ENCODE measurements at places on chromosomes 1 and 21.
A peak's percentile ranks its signal among the peaks of the same experiment; 100 is the strongest.

DNA sequence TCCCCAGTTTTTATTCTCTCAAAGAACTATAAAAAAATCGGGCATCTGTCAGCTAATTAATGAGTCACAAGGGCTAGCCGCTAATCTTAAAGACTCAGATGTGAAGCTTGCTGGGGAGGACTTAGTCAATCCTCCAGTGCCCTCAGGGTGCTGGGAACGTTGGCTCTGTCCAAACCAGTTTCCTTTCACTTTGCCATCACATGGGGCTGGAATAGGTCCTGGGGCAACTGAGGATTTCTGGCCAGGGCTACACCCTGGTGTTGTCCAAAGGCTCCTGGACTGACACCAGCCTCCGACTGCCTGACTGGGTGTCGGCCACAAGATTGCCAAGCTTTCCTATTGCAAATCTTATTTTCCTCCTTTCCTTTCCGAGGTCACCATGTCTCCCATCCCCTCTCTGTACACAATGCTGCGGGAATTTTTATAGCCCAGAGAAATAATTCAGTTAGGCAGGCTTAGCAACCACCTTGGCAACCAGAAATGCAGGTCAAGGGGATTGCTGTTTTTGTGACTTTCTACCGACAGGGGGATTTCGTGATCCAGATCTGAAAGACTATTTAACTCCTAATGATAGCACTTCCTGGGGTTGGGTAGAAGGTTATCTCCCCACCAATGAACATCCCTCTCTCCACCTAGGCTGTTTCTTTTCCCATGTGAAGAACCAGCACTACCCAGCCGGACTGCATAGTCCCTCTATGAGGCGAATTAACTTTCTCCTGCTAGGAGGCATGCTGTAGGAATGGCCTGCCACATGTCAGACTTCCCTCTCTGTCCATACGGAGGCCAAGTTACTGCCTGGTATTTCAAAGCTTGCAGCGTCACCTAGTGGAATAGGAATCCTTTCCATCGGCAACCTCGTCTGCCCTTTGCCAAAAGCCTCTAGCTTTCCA, 29.9 kb upstream of the CTBS start:
- no peak for DNase-seq

GRCh38 chr1:66676613-66677298, 75.5 kb upstream of the DYNLT5 start:
- DNase-seq, result no peak

GRCh38 chr1:119653839-119654170, 5.7 kb upstream of the ZNF697 start:
- no peak for DNase-seq

DNA sequence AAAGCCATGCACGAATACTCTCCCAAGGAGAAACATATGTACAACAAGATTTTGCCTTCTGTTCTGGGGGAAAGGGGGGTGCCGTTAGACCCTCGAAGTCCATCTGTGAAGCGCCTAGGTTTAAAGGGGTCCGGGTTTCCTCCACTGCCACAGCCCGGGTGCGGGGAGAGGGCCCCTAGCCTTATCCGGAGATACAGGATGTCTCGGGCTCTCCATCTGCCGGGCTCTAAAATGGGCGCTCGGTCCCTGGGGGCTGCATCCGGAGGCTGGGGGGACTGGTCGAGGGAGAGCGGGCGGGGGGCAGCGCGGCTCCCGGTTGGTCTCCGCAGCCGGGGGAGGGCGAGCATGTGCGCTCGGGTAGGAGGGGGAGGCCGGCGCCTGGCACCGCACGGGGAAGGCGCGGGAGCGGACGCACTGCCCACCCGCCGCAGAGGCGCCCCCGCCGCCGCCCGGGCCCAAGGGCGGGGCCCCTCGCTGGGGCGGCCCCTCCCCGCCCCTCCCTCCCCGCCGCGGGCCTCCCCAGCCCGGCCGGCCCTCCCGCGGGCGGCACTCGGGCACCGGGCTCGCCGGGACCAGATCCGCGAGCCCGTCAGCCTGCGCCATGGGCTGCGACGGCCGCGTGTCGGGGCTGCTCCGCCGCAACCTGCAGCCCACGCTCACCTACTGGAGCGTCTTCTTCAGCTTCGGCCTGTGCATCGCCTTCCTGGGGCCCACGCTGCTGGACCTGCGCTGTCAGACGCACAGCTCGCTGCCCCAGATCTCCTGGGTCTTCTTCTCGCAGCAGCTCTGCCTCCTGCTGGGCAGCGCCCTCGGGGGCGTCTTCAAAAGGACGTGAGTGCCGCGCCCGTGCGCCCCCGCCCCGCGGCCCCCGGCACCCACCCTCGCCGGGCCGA, 63.1 kb downstream of the ELK4 start:
- DNase-seq, result no peak

DNA sequence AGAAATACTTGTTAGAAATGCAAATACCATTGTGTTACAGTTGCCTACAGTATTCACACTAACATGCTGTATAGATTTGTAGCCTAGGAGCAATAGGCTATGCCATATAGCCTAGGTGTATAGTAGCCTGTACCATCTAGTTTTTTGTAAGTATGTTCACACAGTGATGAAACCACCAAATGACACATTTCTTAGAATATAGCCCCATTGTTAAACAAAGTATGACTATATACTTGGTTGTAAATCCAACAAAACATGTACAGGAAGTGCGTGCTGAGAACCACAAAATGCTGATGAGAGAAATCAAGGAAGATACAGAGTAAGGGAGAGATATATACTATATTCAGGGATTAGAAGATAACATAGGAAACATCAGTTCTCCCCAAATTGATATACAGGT, 92.2 kb downstream of the POU2F1 start:
- no peak for DNase-seq

- DNase-seq, result no peak
These were observed 162.8 kb downstream of the PRDM16 start for GRCh38 chr1:3231826-3232225.

- no peak for DNase-seq
These were observed 42.1 kb downstream of the HOOK1 start for GRCh38 chr1:59856725-59857338.

DNA sequence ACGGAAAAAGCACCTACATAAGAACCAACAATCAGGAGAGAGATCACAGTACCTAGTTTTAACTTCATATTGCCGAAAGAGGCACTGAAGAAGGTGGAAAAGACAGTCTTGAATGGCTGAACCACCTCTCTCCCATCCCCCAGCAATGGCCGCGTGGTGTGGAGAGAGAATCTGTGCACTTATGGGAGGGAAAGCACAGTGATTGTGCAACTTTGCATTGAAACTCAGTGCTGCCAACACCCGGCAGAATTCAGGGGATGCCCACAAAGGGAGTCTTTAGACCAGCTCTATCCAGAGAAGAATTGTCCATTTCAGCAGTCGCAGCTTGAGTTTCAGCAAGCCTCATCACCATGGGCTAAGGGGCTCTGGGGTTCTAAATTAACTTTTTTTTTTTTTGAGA, 186.3 kb upstream of the USP25 start:
- no peak for DNase-seq

GRCh38 chr1:34768856-34769255, 9.3 kb downstream of the GJB4 start:
- DNase-seq, result no peak

GRCh38 chr1:35447278-35447677, 109.9 kb downstream of the KIAA0319L start:
- no peak for DNase-seq

DNA sequence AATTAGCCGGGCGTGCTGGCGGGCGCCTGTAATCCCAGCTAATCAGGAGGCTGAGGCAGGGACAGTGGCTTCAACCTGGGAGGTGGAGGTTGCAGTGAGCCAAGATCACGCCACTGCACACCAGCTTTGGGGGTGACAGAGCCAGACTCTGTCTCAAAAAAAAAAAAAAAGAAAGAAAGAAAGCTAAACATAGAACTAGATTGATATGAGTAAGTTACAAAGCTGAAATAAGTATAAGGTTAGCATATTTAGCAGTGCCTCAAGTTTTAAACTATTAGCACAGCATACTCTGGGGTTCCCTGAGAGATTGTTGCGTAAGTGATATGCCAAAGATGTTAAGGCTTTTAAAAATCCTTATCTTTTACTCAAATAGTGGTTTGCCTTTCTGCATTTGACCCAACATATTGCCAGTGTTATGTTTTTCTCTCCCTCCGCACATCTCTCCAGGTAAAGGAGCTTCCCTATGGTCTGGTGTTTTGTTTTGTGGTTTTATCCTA, 126.1 kb downstream of the CD247 start:
- no peak for DNase-seq

GRCh38 chr1:23673086-23673813, 18.4 kb upstream of the RPL11 start:
- DNase-seq, result no peak

- no peak for DNase-seq
These were observed 9.5 kb upstream of the PADI3 start for GRCh38 chr1:17239420-17239819.

GRCh38 chr1:153663211-153663610, 4.7 kb downstream of the SNAPIN start:
- no peak for DNase-seq

DNA sequence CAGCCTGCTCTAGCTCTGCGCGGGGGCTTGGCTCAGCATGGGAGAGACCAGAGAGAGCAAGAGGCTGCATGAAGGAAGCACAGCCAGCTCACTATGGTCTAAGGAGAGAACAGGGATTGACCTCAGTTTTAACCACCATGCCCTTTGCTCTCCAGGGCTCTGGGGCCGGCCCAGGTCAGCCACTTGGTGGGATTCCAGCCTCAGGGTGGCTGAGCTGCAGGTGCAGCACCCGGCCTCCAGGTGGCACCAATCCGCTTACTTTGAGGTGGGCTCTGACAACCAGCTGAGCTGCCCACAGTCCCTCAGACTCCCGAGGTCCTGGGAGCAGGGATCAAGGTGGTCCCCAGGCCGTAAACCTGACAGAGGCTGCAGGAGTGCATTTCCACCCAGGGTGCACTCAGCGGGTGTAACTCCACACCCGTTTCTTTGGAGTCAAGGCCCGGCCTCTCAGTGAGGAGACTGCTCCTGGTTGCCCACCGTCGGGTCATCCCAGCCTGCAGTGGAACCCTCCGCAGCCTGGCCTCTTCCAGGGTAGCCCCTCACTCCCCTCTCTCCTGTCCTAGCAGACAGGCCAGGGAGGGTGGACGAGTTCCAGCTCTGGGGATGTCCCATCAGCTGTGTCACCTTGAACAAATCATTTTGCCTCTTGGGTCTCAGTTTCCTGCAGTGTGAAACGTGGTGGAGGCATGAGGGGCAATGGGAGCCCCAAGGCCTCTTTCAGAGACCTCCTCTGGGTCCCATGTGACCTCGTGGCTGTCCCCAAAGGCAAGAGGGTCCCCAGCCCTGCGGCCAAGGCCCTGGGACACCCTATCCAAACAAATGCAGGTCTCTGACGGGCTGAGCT, 607 bp upstream of the LGR6 start:
- peak; percentile 27 for DNase-seq

- no peak for DNase-seq
These were observed 14.4 kb downstream of the FHAD1 start for GRCh38 chr1:15261155-15262002.

GRCh38 chr1:184031409-184032107, 6.0 kb downstream of the COLGALT2 start:
- DNase-seq, result no peak

- DNase-seq, result no peak
These were observed 883 bp downstream of the LAMTOR2 start for GRCh38 chr1:156055281-156056048.

DNA sequence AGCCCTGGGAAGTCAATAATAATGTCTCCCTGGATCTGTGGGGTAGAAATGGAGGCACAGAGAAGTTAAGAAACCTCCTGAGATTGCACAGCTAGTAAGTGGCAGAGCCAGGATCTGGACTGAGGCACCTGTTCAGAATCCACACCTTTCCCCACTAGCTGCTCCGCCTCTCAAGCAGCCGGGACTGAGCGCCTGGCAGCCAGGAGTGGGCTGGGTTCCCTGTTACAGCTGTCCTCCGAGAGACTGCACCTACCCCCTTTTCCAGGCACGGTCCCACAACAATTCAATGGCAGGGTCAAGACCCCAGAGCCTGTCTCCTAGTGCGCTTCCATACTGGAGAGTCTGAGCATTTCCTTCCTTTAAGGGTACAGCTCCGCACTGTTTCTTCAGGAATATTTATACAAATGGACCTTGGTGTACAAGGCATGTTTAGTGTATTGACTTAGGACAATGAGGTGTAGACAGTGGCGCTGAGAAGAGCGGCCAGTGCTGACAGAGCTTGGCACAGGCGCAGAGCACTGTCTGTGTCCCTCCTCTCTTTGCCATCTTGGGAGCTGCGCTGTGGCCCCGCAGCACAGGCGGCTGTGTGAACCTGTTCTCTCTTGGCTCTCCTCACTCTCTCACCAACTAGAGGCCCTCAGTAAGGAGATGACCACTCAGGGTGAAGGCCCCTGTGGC, 24.4 kb downstream of the GRHL3 start:
- DNase-seq, result no peak

- no peak for DNase-seq
These were observed 6.5 kb upstream of the ZZZ3 start for GRCh38 chr1:77688939-77689338.

GRCh38 chr1:19395678-19396192, 83.6 kb downstream of the SLC66A1 start:
- no peak for DNase-seq

GRCh38 chr1:88800382-88801051, 90.8 kb downstream of the GTF2B start:
- peak; percentile 18 for DNase-seq

DNA sequence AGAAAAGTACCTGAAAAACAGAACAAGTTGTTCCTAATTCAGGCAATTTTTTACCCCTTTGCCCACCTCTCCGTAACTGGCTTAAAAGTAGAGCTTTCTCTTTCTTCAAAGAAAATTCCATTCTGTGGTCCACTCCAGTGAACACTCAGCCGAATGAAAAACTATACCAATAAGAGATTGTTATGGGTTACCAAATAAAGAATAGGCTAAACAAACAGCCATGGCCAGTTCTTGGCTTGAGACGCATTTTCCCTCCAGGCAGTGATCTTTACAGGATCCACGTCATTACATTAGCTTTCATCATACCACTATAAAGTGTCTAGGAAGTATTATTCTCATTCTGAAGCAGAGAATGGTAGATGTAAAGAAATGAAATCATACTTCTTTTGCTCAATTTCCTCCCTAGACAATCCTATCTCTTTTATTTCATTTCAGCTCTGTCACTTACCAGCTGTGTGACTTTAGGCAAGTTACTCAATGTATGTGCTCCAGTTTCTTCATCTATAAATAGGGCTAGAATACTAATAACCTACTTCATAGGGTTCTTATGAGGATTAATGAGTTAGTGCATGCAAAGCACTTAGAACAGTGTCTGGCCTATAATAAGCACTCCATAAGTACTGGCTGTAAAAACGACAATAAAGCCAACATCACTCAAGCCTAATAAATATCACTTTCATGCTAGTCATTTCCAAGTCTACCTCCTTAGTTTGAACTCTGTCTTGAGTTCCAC, 26.5 kb upstream of the TRIM45 start:
- no peak for DNase-seq

DNA sequence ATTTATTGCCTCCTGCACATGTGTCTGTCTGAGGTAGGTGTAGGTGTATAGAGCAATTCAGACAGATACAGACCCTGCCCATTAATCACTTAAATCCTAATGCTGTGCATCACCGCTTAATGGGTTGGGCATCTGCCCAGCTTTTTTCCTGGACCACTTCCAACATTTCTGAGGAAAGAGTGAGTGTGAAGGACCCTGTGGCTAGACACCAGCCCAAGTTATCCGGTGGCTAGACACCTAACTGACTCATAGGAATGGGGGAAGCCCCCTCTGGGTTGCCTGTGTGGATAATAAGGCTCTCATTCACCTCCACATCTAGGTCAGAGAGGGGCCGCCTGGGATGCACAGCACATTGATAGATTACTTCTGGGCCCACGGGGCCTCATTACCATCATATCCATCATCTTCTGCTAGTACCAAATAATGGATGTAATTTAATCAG, 121.1 kb upstream of the RAVER2 start:
- no peak for DNase-seq

- DNase-seq, result no peak
These were observed 53.9 kb downstream of the CYYR1 start for GRCh38 chr21:26519142-26519541.
